ENCODE measurements at places on chromosomes 6 and 20. TPM values are rescaled to one million over a fixed set of nuclear protein-coding genes. Genes with fewer than 3 reads are reported as not detected.

- no peak for DNase-seq
Observed at GRCh38 chr6:100230115-100230952, 234.4 kb downstream of the SIM1 start.

- DNase-seq = peak; percentile 62
Observed at GRCh38 chr20:63682384-63683139, 13.9 kb upstream of the TNFRSF6B start.

TREML2 gene
- not detected for polyA plus RNA-seq

- DNase-seq = no peak
Observed at GRCh38 chr20:35831029-35831428, 59.2 kb downstream of the PHF20 start.

GRCh38 chr6:38678178-38678760 is 24.7 kb downstream of the GLO1 start:
- DNase-seq = no peak

- no peak for DNase-seq
Observed at GRCh38 chr20:59205044-59205443, 41.4 kb downstream of the ZNF831 start.

SLC24A3 gene
- polyA plus RNA-seq = 2.0 TPM

DNA sequence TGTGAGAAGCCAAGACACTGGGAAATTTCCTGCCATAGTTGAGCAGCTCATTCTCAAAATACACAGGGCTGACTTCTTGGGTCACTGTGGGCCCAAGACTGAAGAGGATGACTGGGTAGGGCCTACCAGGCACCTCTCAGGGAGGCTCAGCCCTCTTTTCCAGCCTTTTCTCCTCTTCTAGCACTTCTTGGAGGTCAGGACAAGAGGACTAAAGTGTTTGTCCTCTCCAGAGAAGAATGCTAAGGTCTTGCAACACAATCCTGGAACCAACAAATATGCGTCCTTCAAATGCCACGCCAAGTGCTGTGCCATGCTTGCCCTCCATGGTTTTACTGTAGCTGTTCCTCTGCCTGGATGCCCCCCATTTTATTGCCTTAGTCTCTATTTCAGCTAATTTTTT is 3.3 kb upstream of the LRRN4 start:
- DNase-seq = no peak

DNA sequence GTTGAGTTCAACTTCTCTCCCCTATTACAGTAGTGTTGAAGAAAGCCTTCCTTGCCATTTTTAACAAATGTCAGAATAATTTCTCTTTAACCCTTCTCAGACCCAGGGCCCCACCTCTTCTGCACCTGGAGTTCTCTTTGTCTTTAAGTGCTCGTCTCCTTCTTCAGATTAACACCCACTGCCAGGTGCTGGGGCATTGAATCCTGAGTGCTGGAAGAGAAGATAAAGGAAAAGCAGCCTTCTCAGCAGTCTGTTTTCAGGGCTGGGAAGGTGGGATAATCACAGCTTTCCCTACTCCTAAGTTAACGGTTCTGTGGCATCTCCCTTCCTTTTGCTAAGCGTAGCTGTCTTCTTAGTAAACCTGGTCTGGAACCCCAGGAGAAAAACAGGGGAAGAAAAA is 114.6 kb upstream of the TAB2 start:
- no peak for DNase-seq

GRCh38 chr6:33093855-33094254 is 18.1 kb downstream of the HLA-DPB1 start:
- DNase-seq = no peak

DUSP15 gene
- 17.6 TPM for polyA plus RNA-seq

GRCh38 chr20:58102261-58102660 is 126.2 kb downstream of the ANKRD60 start:
- no peak for DNase-seq

COL11A2 gene
- 0.05 TPM for polyA plus RNA-seq

NRSN1 gene
- 6.4 TPM for polyA plus RNA-seq

- no peak for DNase-seq
Observed at GRCh38 chr6:123744840-123745239, 58.8 kb upstream of the NKAIN2 start.

DNA sequence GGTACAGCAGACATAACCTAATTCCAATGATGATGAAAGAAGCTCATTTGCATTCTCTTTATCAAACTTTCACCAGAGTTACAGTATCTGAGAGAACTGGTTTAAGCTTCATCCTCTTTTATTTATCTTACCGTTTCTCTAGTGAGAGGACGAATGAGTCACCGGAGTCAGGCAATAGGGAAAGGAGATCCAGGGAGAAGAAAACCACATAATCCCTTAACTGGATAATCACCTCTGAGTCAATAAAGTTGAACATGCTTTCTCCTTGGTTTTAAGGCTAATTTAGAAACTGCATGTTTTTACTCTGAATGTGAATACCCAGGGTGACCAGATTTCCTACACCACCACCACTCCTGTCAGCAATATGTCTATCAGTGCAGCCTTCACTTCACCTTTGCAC is 313.7 kb upstream of the TBX18 start:
- no peak for DNase-seq

DNA sequence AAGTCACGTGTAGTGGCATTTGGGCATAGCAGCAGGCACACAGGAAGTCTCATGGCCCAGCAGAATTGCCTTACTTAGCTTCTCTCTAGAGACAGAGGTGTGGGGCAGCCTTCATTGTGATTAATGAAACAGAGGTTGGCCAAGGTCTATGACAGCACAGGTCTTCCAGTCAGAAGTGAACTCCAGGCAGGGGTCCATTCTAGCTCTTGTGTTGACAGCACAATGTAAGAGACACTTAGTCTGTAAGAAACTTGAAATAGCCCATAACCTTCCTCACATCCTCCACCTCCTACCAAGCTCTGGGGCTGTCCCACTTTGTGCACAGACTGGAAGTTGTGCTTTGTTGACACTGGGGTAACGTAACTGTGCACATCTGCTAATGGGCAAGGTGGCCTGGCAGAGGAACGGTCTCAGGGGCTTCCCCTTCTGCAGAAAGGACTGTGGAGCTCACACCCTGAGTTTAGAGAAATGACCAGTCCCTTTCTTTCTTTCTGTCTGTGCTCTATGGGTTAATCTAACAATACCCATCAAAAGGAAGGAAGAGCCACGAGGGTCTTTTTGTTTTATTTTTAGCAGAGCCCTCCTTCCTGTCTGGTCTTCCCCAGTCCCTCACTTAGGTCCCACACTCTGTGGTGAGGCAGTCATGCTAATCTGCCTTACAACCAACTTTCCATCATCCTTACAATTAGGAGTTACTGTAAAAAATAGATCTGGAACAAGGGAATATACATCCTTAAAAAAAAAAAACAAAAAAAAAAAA is 35.6 kb upstream of the TAGAP start:
- DNase-seq = peak; percentile 37

DNA sequence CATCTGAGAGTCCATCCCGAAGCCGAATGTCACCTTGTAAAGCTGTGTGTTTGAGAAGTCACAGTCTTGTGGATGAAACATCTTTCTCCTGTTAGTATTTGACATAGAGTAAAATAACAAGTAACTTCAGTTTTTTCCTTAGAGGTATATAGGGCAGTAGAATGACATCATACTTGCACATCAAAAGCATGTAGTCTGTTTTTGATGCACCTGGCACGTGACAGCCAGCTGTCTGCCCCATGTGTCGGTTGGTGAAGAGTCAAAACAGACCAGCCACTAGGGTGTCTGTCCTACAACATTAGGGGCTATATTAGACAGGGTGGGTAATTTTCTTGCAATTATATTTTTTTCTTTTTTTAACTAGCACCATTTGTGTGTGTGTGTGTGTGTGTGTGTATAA is 70.2 kb downstream of the SNX9 start:
- DNase-seq = no peak

XKR7 gene
- 0.07 TPM for polyA plus RNA-seq

ZFP57 gene
- not detected for polyA plus RNA-seq

DNA sequence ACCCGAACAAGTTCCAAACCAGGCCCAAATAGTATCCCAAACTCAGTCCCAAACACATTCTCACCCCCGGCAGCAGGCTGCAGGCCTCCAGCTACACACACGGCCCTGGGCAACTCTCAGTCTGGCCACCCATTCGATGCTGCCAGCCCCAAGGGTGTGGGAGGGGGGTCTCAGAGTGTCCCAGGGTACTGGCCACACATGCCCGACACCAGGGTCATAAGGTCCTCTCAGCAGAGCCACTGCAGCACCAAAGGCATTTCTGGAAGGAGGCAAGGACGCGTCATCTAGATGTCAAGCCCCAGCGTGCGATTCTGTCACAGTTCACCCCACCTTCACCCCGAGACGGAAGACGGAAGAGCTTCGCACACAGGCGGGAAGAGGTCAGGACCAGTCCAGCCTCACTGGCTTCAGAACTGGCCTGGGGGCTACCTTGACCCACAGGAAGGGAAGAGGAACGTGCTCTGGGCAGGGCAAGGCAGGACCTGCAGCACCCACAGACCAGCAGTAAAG is 9.5 kb downstream of the MYL9 start:
- DNase-seq = peak; percentile 61

DNA sequence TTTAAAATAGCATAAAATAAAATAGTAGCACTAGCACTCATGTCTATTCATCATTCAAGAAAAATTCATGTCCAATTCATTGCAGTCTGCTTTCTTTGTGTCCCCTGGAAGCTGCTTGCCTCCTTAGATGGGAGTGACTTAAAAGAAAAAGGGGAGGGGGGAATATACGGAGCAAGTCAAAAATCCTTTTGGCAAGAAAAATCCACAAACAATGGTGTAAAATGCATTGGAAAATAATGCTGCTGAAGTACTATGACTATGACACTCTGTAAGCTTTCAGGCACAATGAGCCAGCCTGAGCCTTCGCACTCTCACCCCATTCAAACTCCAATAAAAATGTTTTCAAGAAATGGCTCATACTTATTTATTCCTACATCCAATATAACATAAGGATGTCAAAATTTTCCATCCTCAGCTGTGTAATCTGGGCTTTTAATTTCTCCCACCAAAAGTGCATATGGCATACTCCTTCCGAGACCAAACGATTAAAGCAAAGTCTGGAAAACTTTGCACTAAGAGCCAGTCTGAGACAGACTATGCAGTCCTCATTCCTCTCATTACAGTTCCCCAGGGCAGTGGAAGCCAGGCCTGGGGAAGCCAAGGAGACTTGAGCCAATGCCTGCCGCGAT is 790 bp downstream of the NEDD9 start:
- no peak for DNase-seq

TRIM10 gene
- polyA plus RNA-seq = not detected

DNA sequence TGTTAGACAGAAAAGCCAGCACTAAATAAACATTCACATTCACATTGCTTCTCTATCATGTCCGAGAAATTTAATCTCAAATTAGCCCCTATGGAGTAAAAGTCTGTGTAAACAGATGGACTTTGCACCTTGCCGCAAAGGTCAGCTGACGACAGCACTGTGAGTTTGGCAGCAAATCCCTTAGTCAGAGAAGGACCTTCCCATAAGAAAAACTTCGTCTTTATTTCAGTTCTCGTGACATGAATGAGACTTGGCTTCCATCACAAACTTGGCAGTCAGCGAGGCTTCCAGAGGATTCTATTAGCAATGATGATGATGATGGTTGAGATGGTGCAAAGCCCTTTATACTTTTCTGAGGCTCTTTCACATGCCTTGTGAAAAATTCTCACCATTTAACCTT is 133.7 kb upstream of the IFNGR1 start:
- no peak for DNase-seq

DNA sequence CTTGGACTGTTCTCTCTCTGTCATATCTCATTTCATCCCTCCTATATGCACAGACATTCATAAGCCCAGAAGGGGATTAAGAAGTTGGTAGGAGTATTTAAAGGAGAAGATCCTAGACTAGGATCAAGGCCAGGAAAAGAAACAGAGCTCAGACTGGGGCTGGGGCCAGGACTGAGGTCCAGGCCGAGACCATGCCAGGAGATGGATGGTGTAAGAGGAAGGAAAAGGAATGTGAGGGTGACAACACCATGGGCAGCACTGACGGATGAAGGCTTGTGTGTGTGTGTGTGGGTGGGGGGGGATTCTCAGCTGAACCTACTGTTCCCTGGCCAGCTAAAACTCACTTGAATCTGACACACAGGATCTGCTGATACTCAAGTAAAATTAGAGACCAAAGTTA is 182.1 kb downstream of the KIF6 start:
- no peak for DNase-seq

- DNase-seq = no peak
Observed at GRCh38 chr6:103284835-103285234, 1574.9 kb downstream of the HACE1 start.

DNA sequence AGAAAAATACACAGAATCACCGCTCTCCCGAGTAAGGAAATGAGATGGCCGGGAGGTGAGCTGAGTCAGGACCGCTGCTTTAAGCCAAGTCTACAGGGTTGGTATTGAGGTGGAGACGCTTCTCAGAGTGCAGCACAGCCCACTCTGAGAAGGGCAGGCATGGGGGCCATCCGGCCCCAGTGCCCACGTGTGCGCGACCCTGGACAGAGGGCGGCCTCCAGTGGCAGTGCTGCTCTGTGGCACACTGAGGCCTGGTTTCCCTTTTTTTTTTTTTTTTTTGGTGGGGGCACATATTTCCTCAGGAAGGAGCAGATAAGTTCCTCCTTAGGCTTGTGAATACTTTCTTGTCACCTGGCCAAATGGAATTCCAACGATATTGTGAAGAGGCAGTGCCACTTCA is 88.8 kb downstream of the FOXC1 start:
- no peak for DNase-seq

GRCh38 chr20:44776980-44777379 is 31.3 kb downstream of the KCNK15 start:
- DNase-seq = no peak

FNDC11 gene
- 0.20 TPM for polyA plus RNA-seq

GRCh38 chr6:2376429-2377355 is 131.3 kb upstream of the GMDS start:
- DNase-seq = no peak

FAM162B gene
- 6.1 TPM for polyA plus RNA-seq

RHAG gene
- polyA plus RNA-seq = 0.10 TPM

TAAR8 gene
- polyA plus RNA-seq = not detected

MKKS gene
- polyA plus RNA-seq = 10.4 TPM

DNA sequence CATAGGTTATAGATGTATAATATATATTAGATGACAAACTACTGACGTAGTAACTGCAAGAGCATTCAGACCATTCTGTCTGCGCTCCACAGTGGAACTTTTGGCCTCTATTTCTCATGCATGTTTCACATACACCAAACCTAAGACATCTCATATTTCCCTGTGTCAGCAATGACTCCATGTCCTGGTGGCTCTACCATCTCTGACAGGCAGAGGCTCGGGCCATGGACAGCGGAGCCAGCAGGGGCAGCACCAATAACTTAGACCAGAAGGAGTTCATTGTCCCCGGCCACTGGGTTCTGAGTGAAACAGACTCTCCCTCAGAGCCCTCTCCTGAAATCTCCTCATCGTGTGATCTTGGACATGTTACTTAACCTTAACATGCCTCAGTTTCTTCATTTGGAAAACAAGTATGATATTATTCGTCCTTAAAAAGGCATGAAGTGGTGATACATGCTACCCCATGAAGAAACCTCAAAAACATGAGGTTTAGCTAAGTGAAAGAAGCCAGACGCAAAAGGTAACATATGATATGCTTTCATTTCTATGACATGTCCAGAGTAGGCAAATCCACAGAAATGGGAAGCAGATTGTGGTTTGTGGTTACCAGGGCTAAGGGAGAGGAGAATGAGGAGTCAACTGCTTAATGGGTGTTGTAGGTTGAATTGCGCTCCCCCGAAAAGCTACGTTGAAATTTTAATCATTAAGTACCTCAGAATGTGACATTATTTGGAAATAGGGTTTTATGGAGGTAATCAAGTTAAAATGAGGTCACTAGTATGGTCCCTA is 564.0 kb upstream of the JARID2 start:
- DNase-seq = no peak

- no peak for DNase-seq
Observed at GRCh38 chr6:88852000-88852399, 111.4 kb downstream of the RNGTT start.

GRCh38 chr20:41134362-41135186 is 2.8 kb upstream of the PLCG1 start:
- no peak for DNase-seq

- no peak for DNase-seq
Observed at GRCh38 chr6:12709116-12709515, 7.5 kb upstream of the PHACTR1 start.
